ENCODE measurements at places on chromosomes 6 and 20. TPM values are rescaled to one million over a fixed set of nuclear protein-coding genes. Genes with fewer than 3 reads are reported as not detected.

The CABLES2 gene
- 17.5 TPM for total RNA-seq

The LBP gene
- not detected for total RNA-seq

The DEFB132 gene
- not detected for total RNA-seq

The TOX2 gene
- total RNA-seq: 0.31 TPM

The FAM162B gene
- total RNA-seq: not detected

The TMC2 gene
- not detected for total RNA-seq

The SLC17A2 gene
- not detected for total RNA-seq

The SLC22A2 gene
- not detected for total RNA-seq

The DPPA5 gene
- not detected for total RNA-seq

The BPIFA1 gene
- not detected for total RNA-seq

The KCTD20 gene
- 58.9 TPM for total RNA-seq

The BPI gene
- not detected for total RNA-seq

The ADGRG6 gene
- total RNA-seq: 1.6 TPM

The HDGFL1 gene
- total RNA-seq: not detected

The SS18L1 gene
- total RNA-seq: 15.9 TPM

The PROKR2 gene
- total RNA-seq: not detected

The HRH3 gene
- total RNA-seq: not detected

The SNAP91 gene
- total RNA-seq: not detected

The CCN6 gene
- not detected for total RNA-seq

The OLIG3 gene
- total RNA-seq: 0.34 TPM

The SLC35D3 gene
- not detected for total RNA-seq

The FAM217A gene
- not detected for total RNA-seq

The SLC16A10 gene
- total RNA-seq: 6.3 TPM

The HMGN3 gene
- total RNA-seq: 56.5 TPM

The HSD17B8 gene
- total RNA-seq: 14.1 TPM

The TMEM200A gene
- 2.7 TPM for total RNA-seq

The PPP1R16B gene
- total RNA-seq: 65.1 TPM

Measured in activated CD8-positive, alpha-beta T cell treated with anti-CD3 and anti-CD28 coated beads, Interleukin-2, amount 10 ng/mL, durations not matched to agents 7 days and 5 days (primary cell).